ENCODE measurements at places on chromosomes 5 and 9. TPM values are rescaled to one million over a fixed set of nuclear protein-coding genes. Genes with fewer than 3 reads are reported as not detected.

Gene SYK
- 1.2 TPM for total RNA-seq

Gene RANBP3L
- 9.6 TPM for total RNA-seq

Gene IFNW1
- not detected for total RNA-seq

Gene CXCL14
- total RNA-seq: 9.3 TPM

Gene FOXD4L6
- total RNA-seq: not detected

Gene OTP
- total RNA-seq: not detected

Gene SLC34A1
- total RNA-seq: not detected

Gene ARL10
- 63.9 TPM for total RNA-seq

Gene RNF183
- total RNA-seq: not detected

Gene LCN1
- total RNA-seq: not detected

Gene ENTPD8
- total RNA-seq: not detected

Gene FCN1
- 0.98 TPM for total RNA-seq

Gene SLC36A3
- total RNA-seq: not detected

Gene FSTL4
- total RNA-seq: 0.98 TPM

Gene CDK7
- 27.8 TPM for total RNA-seq

Gene FOXD4L4
- total RNA-seq: 0.25 TPM

Gene CCDC192
- 0.25 TPM for total RNA-seq

Gene CCDC183
- total RNA-seq: 2.2 TPM

Gene PDE6A
- total RNA-seq: not detected

All from temporal lobe (tissue), 4 donors.